ENCODE measurements at places on chromosomes 2 and 18.

- no peak for DNase-seq
Observed at GRCh38 chr2:197866455-197866854, 62.1 kb downstream of the PLCL1 start.

- no peak for DNase-seq
Observed at GRCh38 chr18:66916834-66917233, 312.9 kb upstream of the CDH19 start.

- DNase-seq = peak; percentile 71
Observed at GRCh38 chr2:18339326-18339725, 221.1 kb downstream of the RDH14 start.

DNA sequence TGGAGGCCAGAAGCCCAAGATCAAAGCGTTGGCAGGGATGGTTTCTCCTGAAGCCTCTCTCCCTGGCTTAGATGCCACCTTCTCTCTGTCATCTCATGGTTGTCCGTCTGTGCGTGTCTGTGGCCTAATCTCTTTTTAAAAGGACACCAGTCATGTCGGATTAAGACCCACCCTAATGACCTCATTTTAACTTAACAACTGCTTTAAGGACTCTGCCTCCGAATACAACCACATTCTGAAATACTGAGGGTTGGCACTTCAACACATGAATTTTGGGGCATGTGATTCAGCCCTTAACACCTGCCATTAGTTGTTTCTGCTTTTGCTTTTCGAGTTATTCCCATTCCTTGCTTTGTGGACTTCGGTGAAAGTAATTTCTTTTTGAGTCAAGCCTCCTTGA lies 97.8 kb upstream of the SMIM21 start:
- DNase-seq = no peak

DNA sequence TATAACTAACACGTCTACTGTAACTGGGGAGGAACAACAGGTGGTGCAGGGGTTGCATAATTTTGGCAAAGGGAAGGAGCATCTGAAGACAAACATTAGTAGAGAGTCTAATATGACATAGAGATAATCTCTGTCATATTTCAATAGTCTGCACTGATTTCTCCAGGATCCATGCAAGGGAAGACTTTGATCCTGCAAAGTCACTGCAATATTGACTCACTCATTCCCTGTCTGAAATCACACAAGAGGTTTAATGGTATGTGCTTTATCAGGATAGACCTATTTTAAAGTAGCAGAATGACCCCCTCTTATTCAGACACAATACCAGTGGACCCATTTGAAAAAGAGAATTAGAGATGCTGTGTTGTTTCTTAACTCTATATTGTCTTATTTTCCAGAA lies 98.7 kb upstream of the CAVIN2 start:
- no peak for DNase-seq

- no peak for DNase-seq
Observed at GRCh38 chr2:58065248-58065647, 18.6 kb downstream of the VRK2 start.

DNA sequence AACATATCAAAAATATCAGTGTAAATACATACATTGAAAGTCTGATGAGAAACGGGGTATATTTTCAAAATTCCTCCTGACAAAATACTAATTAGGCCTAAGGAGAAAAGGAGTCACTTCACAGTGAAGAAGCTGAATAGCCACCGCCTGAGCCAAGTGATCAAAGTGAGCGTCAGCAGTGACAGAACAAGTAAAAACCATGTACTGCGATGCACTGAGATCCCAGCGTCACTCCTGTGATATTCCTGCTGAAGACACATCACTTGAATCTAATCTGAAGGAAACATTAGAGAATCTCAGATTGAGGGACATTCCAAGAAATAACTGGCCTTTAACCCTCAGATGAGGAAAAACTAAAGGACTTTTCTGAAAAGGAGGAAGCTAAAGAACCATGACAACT lies 285.3 kb downstream of the EN1 start:
- no peak for DNase-seq

GRCh38 chr18:76806301-76806700 lies 16.1 kb upstream of the ZNF236 start:
- DNase-seq = no peak

DNA sequence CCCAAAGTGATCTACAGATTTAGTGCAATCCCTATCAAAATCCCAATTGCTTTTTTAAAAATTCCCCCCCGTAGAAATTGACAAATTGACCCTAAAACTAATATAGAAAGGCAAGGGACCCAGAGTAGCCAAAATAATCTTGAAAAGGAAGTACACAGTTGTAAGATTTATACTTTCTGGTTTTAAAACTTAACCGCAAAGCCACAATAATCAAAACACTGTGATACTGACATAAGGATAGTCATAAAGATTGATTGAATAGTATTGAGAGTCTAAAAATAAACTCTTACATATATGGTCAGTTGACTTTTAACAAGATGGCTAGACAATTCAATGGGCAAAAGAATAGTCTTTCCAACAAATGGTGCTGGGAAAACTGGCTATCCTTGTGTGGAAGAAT lies 58.7 kb upstream of the GAREM2 start:
- peak; percentile 18 for DNase-seq

DNA sequence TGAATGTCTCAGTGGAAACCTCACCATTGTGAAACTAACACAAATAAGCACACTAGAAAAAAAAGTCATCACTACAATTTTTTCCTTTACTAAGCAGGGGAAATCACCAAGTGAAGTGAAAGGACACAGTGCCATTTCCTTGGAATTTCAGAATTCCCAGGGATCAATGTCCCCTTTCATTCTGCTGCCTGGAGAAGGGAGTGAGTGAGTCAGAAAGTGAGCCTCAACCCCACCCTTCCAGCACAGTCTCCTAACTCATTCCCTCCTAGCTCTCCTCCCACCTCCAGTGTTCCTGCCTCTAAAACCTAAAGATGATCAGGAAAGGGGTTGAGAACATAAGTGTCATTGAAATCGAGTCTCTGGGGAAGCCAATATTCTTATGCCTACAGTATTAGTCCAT lies 608.5 kb downstream of the RNF144A start:
- peak; percentile 10 for DNase-seq

- no peak for DNase-seq
Observed at GRCh38 chr18:9772847-9773677, 65.0 kb downstream of the RAB31 start.

GRCh38 chr2:162746310-162746709 lies 92.3 kb downstream of the KCNH7 start:
- DNase-seq = no peak

DNA sequence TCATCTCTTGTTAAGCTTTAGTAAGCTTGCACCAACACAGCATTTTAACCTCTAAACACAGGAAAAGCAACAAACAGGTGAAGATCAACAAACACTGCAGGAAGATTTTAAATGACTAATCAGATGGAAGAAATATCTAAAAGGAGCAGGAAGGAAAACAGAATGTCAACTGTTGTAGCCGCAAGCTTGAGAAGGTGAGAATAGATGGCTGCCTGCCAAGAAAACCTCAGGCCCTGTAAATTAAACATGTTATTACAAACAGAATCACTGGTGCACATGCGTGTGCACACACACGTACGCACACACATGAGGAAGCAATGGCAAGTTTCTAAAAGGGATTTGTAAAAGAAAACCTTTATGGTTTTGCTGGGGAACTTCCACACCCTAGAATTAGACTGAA lies 257.8 kb upstream of the GALNT5 start:
- no peak for DNase-seq

- no peak for DNase-seq
Observed at GRCh38 chr18:8455661-8456614, 153.3 kb upstream of the RAB12 start.

- DNase-seq = peak; percentile 100
Observed at GRCh38 chr2:204452464-204453023, 92.7 kb upstream of the PARD3B start.

- no peak for DNase-seq
Observed at GRCh38 chr2:157150747-157151146, 106.8 kb upstream of the GALNT5 start.

DNA sequence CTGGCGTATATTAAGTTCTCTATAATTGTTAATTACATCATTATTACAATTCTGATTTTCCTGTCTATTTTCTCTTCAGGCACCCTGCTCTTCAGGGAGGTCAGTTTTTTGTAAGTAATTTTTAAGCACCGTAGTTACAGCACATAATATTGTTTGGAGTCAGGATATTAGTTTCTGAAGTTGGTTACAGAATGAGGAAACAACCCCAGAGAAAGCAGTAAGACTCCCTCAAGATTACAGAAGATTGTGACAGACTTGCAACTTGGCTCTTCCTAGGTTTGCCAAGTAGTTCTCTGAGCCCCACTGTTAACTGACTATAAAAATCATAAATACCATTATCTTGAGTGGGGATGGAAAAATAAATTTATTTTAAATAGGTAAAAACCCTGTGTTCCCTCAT lies 921 bp downstream of the RPE start:
- peak; percentile 30 for DNase-seq

DNA sequence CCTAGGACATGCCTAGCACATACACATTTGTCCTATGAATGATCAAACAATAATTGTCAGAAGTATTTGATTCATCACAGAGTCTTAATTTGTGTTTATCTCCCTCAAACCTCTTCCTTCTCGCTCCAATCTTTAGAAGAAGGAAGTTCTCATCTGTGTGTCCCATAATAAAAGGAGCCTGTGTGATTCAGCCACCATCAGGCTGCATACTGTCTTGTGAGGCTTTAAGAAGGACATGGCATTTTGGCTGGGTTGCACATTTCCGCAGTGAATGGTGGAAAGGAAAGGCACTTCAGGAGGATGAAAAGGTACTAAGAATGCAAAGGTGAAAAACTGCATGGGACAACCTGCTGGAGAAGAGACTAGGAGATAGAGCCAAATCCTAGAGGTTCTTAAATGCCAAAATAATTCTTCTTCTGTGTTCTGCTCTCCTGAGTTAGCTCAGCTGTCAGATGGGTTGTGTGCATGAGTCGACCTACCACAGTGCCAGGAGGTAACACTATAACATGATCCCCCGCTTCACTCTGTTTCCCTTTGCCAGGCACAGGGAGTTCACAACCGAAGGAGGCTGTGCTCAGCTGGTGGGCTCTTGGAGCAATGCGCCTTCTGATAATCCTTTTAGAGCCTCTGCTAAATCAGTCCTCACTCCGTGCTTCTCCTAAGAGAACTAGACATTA lies 120.1 kb downstream of the IRS1 start:
- DNase-seq = no peak

DNA sequence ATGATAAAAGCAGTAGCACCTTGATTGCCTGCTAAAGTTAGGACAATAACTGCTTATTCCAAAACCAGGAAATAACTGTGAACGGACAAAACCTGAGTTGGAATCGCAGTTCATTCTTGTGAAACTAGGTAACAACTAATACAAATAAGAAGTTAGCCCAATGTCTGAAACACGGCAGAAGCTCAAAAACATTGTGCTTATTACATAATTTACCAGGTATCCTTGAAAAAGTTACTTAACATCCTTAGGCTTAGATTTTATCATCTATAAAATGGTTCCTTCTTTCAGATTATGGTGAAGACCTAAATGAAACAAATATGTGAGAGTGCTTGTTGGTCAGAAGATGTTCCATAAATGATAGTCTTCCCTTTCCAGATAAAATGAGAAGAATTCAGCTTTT lies 32.4 kb downstream of the RTN4 start:
- DNase-seq = no peak

GRCh38 chr2:30655211-30655610 lies 152.0 kb downstream of the CAPN13 start:
- DNase-seq = peak; percentile 26

Measured in mesenchymal stem cell (in vitro differentiated cells and primary cell).